ENCODE measurements at places on chromosomes 3 and 15. TPM values are rescaled to one million over a fixed set of nuclear protein-coding genes. Genes with fewer than 3 reads are reported as not detected.
A peak's percentile ranks its signal among the peaks of the same experiment; 100 is the strongest.

DNA sequence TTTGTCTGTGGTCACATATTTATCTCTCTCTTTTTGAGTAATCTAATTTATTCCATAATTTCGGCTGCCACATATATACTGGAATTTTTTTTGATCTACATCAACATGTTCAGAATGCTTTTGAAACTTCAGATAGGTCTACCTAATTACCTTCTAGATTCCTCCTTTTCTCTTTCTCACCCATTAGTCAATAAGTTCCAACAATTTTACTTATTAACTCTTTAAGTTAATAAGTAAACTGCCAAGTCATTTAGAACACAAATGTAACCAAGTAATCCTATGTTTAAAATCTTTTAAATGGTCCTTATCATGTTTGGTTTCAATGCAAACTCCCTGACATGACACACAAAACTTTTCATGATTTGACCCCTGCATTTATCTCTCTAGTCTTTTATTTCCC is 410.5 kb downstream of the UNC13C start:
- no peak overlapping the region for H3K27ac ChIP-seq
- no peak for DNase-seq
- no peak overlapping the region for H3K4me3 ChIP-seq
- no peaks in the 10 kb centered on the region for H3K4me1 ChIP-seq

Gene PLA2G4E
- not detected for total RNA-seq

- no peaks in the 10 kb centered on the region for H3K4me1 ChIP-seq
- H3K4me3 ChIP-seq, result no peak overlapping the region
- no peaks in the 10 kb centered on the region for H3K36me3 ChIP-seq
- H3K27me3 ChIP-seq, result no peaks in the 10 kb centered on the region
- no peak overlapping the region for H3K27ac ChIP-seq
These were observed 4.3 kb upstream of the MTFMT start for GRCh38 chr15:65033659-65034269.

DNA sequence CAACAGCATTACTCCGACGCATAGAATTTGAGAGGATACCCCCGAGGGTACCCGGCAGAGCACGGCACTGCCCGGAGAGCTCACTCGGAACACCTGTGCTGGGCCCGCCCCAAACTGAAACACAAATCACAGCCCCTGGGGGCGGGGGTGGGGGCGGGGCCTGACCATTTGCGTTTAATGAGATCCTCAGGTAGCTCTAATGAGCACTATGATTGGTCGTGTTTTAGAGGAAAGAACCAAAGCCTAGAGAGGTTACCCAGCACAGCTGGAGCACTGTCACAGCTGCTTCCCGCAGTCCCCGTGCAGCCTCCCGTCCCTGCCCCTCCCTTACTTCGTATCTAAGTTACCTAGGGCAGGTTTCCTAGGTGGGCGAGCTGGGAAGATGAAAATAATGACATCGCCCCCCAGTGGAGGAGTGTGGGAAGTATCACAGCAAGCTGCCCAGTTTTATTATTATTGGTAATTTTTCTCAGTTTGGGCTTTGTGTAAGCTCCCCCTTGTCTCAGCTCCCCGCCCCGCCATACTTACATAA is 187.1 kb downstream of the PDE8A start:
- H3K4me3 ChIP-seq, result no peak overlapping the region
- peaks cover 7% of the 10 kb centered on the region for H3K4me1 ChIP-seq
- H3K36me3 ChIP-seq, result no peaks in the 10 kb centered on the region
- DNase-seq, result no peak

DNA sequence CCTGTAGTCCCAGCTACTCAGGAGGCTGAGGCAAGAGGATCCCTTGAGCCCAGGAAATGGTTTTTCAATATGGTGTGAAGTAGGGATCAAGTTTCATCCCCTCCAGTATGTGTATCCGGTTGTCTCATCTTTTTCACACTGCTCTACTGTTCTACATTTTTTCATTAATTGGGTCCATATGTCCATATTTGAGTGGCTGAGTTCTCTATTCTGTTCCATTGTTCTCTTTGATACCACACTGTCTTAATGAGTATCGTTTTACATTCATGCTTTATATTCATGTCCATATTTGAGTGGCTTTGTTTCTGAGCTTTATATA is 81.6 kb upstream of the LRRFIP2 start:
- H3K36me3 ChIP-seq, result peaks cover 39% of the 10 kb centered on the region
- no peak overlapping the region for H3K27ac ChIP-seq
- DNase-seq, result no peak

DNA sequence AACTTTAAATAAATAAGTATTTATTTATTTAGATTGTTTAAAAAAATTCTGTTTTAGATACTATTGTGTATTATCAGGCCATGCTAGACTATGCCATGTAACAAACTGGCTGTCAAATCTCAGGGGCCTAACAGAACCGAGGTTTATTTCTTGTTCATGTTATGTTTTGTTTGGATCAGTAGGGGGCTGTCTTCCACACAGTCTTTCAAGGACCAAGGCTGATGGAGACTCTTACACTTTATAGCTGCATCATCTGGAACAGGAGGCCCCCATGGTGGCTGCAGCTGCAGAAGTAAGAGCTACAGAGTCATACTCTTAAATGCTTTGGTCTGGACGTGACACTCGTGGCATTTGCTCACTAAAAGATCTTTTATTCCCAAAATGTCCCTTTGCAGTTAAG is 33.0 kb upstream of the ARL14 start:
- no peaks in the 10 kb centered on the region for H3K4me1 ChIP-seq
- no peaks in the 10 kb centered on the region for H3K36me3 ChIP-seq

- no peaks in the 10 kb centered on the region for H3K4me1 ChIP-seq
- peak overlapping the region; percentile 73 for H3K4me3 ChIP-seq
- no peak for DNase-seq
- H3K36me3 ChIP-seq, result peaks cover 13% of the 10 kb centered on the region
- peak overlapping the region; percentile 96 for H3K27ac ChIP-seq
- H3K27me3 ChIP-seq, result no peaks in the 10 kb centered on the region
These were observed 1.8 kb downstream of the TLNRD1 start for GRCh38 chr15:81002331-81003096.

Gene XCR1
- not detected for total RNA-seq

DNA sequence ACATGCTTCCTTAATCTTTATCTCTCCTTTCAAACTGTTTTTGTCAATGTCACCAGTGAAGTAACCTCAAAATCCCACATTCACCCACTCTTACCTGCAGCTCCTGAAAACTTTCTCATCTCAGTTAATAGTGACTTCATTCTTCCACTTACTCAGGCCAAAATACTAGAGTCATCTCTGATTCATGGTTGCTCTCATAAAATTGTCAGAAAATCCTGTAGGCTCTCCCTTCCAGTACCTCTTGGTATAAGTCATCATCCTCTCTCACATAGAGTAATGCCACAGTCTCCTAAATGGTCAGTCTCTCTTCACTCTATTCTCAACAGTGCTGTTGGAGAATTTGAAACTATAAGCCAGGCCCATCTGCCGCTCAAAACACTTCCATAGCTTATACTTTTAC is 34.9 kb upstream of the POU1F1 start:
- no peaks in the 10 kb centered on the region for H3K36me3 ChIP-seq
- H3K4me3 ChIP-seq, result no peak overlapping the region
- DNase-seq, result no peak

- H3K4me3 ChIP-seq, result no peak overlapping the region
- no peak for DNase-seq
- H3K36me3 ChIP-seq, result no peaks in the 10 kb centered on the region
- no peaks in the 10 kb centered on the region for H3K27me3 ChIP-seq
These were observed 2.9 kb upstream of the TNK2 start for GRCh38 chr3:195911041-195911945.

Gene ROBO2
- not detected for total RNA-seq

DNA sequence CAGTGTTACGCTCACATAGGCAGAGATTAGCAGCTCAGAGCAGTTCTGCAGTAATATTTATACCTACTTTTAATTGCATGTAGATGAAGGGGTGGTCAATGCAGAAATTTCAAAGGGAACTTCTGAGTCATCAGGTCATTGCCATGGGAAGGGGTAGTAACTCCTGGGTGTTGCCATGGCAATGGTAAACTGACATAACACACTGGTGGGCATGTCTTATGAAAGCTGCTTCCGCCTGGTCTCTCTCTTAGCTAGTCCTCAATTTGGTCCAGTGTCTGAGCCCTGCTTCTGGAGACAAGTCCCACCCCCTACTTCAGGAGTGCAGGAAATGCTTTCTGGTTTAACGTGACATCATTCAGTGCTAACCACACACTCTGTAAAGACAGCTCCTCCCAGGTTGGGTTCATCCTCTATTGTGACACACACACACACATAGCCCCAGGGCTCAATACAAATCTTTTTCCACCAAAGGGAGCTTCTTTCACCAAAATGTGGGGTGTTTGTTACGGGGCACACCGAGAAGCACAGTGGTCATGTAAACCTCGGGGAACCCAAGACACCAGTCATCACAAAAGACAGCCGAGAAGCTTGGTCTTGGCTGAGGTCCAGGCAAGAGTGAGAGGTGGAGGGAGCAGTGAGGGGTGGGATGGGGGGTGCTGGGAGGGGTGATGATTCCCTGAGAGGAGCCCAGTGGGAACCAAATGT is 74.5 kb downstream of the TLE3 start:
- no peaks in the 10 kb centered on the region for H3K36me3 ChIP-seq
- H3K27me3 ChIP-seq, result no peaks in the 10 kb centered on the region
- H3K4me1 ChIP-seq, result peaks cover 33% of the 10 kb centered on the region
- peak overlapping the region; percentile 3 for H3K27ac ChIP-seq
- H3K4me3 ChIP-seq, result no peak overlapping the region

Gene ECE2
- total RNA-seq, result not detected

GRCh38 chr3:37537914-37538691 is 323.6 kb upstream of the CTDSPL start:
- peak overlapping the region; percentile 5 for H3K27ac ChIP-seq
- H3K36me3 ChIP-seq, result peaks cover 25% of the 10 kb centered on the region
- no peaks in the 10 kb centered on the region for H3K4me1 ChIP-seq
- no peak for DNase-seq
- no peak overlapping the region for H3K4me3 ChIP-seq

Gene PLA2G4D
- not detected for total RNA-seq

Gene KNG1
- 0.59 TPM for total RNA-seq

Gene SKIC8
- 38.6 TPM for total RNA-seq

Gene C3orf49
- total RNA-seq, result not detected

- no peak for DNase-seq
- H3K4me3 ChIP-seq, result no peak overlapping the region
- H3K27me3 ChIP-seq, result no peaks in the 10 kb centered on the region
- H3K27ac ChIP-seq, result no peak overlapping the region
- H3K4me1 ChIP-seq, result no peaks in the 10 kb centered on the region
These were observed 13.4 kb downstream of the SEC62 start for GRCh38 chr3:169980055-169980454.

- no peak overlapping the region for H3K4me3 ChIP-seq
- no peaks in the 10 kb centered on the region for H3K4me1 ChIP-seq
- peaks cover 24% of the 10 kb centered on the region for H3K36me3 ChIP-seq
- H3K27ac ChIP-seq, result no peak overlapping the region
- no peak for DNase-seq
These were observed 5.7 kb downstream of the KLHDC8B start for GRCh38 chr3:49177073-49177472.

DNA sequence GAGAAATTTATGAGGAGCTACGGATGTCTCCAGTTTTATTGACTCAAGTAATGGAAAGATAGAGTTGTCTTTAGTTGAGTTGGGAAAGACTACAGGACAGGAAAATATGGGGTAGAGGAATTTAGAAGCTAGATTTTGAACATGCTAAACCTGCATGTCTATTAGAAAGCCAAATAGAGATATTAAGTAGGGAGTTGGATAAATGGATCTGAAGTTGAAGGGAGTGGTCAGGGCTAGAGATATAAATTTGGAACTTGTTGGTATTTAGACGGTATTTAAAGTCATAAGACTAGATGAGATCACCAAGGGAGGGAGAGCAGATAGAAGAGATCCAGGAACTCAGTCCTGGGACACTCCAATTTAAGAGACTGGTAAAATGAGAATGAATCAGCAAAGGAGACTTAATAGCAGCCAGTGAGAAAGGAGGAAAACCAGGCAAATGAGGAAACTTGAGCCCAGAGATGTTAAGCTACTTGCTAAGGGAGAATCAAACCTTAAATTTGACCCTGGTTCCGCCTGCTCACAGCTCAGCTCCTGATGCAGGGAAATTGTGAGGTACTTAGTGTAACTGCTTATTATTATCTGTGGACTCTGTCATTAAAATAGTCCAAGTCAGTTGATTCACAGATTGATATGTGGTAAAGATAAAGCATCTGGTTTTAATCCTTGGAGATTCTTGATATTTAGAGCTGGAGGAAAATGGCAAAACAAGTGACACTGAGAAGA is 35.8 kb downstream of the ABI3BP start:
- H3K4me3 ChIP-seq, result no peak overlapping the region
- H3K36me3 ChIP-seq, result no peaks in the 10 kb centered on the region
- peak overlapping the region; percentile 79 for H3K27ac ChIP-seq
- H3K4me1 ChIP-seq, result no peaks in the 10 kb centered on the region
- no peak for DNase-seq

GRCh38 chr15:35674873-35675781 is 129.2 kb upstream of the DPH6 start:
- H3K36me3 ChIP-seq, result no peaks in the 10 kb centered on the region
- peak overlapping the region; percentile 52 for H3K27ac ChIP-seq
- H3K4me1 ChIP-seq, result peaks cover 44% of the 10 kb centered on the region
- no peak overlapping the region for H3K4me3 ChIP-seq
- DNase-seq, result no peak

Gene RPP25
- total RNA-seq, result 9.4 TPM

- no peak overlapping the region for H3K4me3 ChIP-seq
- H3K4me1 ChIP-seq, result no peaks in the 10 kb centered on the region
- no peak for DNase-seq
- no peaks in the 10 kb centered on the region for H3K36me3 ChIP-seq
- no peaks in the 10 kb centered on the region for H3K27me3 ChIP-seq
These were observed 20.1 kb downstream of the HGD start for GRCh38 chr3:120661945-120662344.

- H3K36me3 ChIP-seq, result no peaks in the 10 kb centered on the region
- no peak for DNase-seq
- H3K27ac ChIP-seq, result peak overlapping the region; percentile 51
- peaks cover 63% of the 10 kb centered on the region for H3K4me1 ChIP-seq
- H3K27me3 ChIP-seq, result no peaks in the 10 kb centered on the region
- H3K4me3 ChIP-seq, result no peak overlapping the region
These were observed 45.0 kb downstream of the SMAD3 start for GRCh38 chr15:67110361-67110781.

Gene FAM3D
- not detected for total RNA-seq

GRCh38 chr3:38551026-38551832 is 55.1 kb downstream of the EXOG start:
- no peak for DNase-seq
- H3K4me1 ChIP-seq, result no peaks in the 10 kb centered on the region
- H3K27me3 ChIP-seq, result no peaks in the 10 kb centered on the region
- H3K36me3 ChIP-seq, result peaks cover 41% of the 10 kb centered on the region

GRCh38 chr3:182668974-182669373 is 124.3 kb upstream of the ATP11B start:
- no peak overlapping the region for H3K4me3 ChIP-seq
- H3K27me3 ChIP-seq, result no peaks in the 10 kb centered on the region
- no peaks in the 10 kb centered on the region for H3K4me1 ChIP-seq
- no peak overlapping the region for H3K27ac ChIP-seq
- DNase-seq, result no peak

DNA sequence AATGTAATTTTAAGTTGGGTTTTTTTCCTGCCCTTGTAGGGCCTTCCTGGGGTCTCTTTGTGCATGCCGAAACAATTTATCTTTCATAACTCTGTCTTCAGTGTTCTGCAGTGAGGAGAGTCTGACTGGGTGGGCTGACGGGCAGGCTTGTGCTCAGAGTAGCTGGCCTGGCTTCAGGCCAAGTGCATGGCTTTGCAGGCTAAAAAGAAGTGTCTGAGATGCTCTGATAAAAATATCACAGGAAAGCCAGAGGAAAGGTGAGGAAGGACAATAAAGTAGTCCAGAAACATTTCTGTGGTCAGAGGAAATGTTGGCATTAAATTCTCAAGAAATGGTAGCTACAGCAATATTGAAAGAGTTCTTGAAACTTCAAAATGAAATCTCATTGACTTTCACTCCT is 25.5 kb downstream of the ST3GAL6 start:
- H3K27me3 ChIP-seq, result no peaks in the 10 kb centered on the region
- DNase-seq, result no peak
- H3K36me3 ChIP-seq, result no peaks in the 10 kb centered on the region
- H3K27ac ChIP-seq, result no peak overlapping the region
- no peaks in the 10 kb centered on the region for H3K4me1 ChIP-seq
- no peak overlapping the region for H3K4me3 ChIP-seq

Measured in right atrium auricular region (tissue), 2 donors.